ENCODE measurements at places on chromosomes 4 and X.

DNA sequence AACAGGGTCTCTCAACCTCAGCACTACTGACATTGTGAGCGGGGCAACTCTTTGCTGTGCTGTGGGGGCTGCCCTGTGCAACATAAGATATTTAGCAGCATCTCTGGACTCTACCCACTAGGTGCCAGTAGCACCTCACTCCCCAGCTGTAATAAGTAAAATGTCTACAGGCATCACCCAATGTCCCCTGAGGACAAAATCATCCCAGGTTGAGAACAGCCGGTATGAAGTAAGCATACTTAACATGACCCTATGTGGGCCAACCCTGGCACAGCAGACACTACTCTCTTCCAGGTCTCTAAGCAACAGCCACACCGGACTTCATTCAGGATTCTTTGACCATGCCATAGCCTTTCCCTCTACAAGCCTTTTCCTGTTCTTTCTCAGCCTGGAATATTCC, 10.5 kb upstream of the MGST2 start:
- no peak for DNase-seq

GRCh38 chrX:154040863-154041262, 21.2 kb upstream of the IRAK1 start:
- no peak for DNase-seq

- DNase-seq: no peak
Measured at GRCh38 chr4:144655491-144655890, 9.5 kb downstream of the HHIP start.

- DNase-seq: no peak
Measured at GRCh38 chr4:58359590-58359989, 1249.4 kb upstream of the IGFBP7 start.

GRCh38 chrX:1423215-1423614, 29.5 kb downstream of the ASMTL start:
- DNase-seq: no peak

DNA sequence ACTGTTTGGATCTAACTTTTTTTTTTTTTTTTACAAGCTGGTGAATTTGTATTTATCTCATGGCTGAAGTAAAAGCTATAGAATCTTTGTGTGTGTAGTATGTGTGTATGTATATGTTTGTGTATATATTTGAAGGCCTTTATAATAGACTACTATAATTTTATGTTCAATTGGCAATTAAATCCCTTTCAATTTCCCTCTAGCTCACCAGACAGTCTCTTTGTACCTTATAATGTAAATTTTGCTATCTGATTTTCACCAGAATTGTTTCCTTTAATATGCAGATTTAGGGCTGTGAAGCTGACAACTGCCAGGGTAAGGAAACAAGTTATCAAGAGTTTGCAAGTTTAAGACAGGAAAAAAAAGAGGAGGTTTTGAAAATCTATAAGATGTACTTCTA, 33.1 kb upstream of the MTMR8 start:
- DNase-seq: no peak

GRCh38 chrX:115709039-115709438, 148.1 kb downstream of the PLS3 start:
- no peak for DNase-seq

GRCh38 chrX:13009844-13010243, 34.6 kb downstream of the FAM9C start:
- no peak for DNase-seq

DNA sequence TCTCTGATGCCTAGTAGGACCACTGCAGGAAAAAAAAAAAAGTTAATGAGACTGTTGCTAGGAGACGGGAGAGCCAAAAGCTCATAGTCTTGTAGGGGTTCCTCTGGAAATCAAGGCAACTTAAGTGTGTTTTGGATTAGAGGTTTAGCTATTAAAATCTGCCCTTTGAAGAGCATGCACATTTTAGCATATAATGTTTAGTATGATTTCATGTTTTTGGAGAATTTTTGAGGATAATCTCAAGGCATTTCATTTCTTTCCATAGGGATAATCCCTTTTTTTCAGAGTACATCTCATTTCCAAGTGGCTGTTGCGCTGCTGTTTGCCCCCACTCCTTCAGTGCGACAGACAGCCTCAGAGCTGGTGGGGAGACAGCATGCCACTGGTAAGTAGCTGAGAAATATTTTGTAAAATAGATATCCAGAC, at the start of gene LINC00632:
TSS of gene LINC00632 (plus strand) at position 339 of the 426 bp plus-strand sequence.
- no peak for DNase-seq

- no peak for DNase-seq
Measured at GRCh38 chrX:17656556-17656955, 80.7 kb upstream of the SCML1 start.

- no peak for DNase-seq
Measured at GRCh38 chrX:119625843-119626242, 19.6 kb upstream of the NKRF start.

- no peak for DNase-seq
Measured at GRCh38 chr4:5982156-5982973, 35.9 kb downstream of the C4orf50 start.

DNA sequence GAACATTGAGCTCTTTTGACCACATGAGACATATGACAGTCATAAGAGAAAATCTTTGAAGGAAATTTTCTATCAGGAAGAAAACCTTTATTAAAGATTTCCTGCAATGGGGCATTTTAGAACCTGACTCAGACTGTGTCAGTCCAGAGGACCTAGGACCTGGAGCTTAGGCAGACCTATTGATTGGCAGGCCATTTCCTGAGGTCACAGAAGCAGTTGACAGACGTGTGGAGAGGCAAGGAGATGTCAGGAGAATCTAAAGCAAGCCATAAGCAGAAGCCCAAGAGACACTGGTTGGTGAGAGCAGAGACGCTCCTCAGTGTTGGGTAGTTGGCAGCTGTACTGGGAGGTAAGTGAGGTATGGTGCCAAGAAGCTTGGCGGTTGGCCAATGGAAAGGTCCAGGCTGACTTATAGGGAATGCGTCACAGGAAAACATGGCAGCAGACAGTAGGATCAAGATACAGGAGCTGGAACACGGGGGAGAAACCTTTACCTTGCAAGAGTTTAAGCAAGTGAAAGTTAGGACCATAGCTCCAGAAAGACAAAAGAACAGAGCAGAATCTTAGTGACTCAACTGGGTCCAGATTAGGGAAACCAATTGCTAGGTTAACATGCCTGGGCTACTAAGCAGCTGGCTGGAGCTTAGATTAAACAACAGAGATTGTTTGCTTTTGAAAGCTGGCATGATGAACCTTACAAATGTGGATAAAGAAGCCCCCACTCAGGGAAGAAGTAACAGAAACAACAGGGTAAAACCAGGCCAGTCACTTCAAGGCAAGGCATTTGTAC, 18.6 kb downstream of the PALLD start:
- no peak for DNase-seq

- DNase-seq: no peak
Measured at GRCh38 chrX:3518870-3519269, 172.4 kb upstream of the MXRA5 start.

- DNase-seq: no peak
Measured at GRCh38 chr4:21775703-21776102, 172.9 kb downstream of the KCNIP4 start.

DNA sequence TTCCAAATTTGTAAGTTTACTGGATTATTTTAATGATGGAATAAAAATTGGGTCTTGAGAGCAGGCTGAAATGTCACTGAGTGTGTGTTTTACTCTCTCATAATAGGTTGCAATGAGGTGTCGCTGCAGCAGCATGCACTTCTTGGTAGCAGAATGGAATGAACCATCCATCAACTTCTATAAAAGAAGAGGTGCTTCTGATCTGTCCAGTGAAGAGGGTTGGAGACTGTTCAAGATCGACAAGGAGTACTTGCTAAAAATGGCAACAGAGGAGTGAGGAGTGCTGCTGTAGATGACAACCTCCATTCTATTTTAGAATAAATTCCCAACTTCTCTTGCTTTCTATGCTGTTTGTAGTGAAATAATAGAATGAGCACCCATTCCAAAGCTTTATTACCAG, 2.6 kb downstream of the SAT1 start:
- no peak for DNase-seq

DNA sequence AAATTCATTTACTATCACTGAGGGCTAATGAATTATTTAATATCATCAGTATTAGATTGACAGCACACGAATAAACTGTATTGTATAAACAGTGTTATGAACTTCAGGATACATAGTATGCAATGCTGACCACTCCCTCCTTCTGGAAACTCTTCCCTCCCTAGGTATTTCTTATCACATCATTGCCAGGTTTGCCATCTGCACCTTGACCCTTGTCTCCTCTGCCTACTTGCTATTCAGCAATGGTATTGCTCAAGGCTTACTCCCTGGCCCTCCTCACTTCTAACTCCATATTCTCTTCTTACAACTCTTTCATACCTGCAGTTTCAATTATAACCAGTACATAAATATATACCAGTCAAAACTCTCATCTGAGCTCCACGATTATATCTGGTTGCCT, 38.9 kb downstream of the ATP8A1 start:
- no peak for DNase-seq

DNA sequence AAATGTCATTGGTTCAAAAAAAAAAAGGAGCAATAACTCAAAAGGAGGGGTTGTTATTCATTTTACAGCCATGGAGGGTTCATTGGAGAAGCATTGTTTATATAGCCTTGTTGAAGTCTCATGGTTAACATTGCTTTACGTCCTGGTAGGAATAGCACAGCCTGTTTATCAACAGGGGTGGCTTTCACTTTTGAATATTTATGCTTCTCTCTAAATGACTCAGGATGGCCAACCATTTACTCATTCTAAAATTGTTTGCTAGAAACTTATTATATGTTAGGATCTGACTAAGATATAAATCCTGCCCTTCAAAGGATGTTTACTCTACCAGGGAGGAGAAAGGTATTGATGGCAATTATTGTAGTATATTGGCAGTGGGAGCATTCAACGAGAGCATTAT, 534.1 kb upstream of the GALNTL6 start:
- DNase-seq: no peak
